Caco-2 (cell line): ENCODE measurements at places on chromosomes 6 and 20.
A peak's percentile ranks its signal among the peaks of the same experiment; 100 is the strongest.

- DNase-seq, result no peak
These were observed 31.0 kb upstream of the TGM2 start for GRCh38 chr20:38196076-38196475.

GRCh38 chr6:14464716-14465115 is 347.1 kb downstream of the CD83 start:
- DNase-seq, result no peak

GRCh38 chr6:167495506-167496401 is 170.9 kb downstream of the TTLL2 start:
- DNase-seq, result no peak

- DNase-seq, result no peak
These were observed 15.3 kb downstream of the TJAP1 start for GRCh38 chr6:43492673-43493072.

DNA sequence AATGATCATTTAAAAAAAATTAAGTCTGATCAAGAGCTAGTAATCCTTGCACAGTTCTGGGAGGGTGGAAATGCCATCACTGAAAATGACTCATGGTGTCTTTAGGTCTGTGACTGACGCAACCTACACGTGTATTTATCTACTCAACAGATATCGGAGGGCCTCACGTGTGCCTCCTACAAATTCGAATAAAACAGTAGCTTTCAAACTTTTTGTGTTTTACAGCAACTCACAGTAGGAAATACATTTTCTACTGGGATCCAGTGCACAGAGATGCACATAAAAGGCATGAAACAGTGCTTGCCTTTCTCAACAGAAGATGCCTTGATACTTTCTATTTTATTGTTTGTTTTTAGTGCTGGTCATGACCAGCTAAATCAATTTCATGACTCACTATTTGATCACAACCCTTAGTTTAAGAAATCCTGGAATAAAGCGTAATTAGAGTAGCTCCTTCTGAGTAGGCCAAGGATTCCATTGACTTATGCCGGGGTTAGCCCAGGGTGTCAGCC is 210.0 kb upstream of the SNX9 start:
- no peak for DNase-seq

- no peak for DNase-seq
These were observed 150.9 kb upstream of the STMND1 start for GRCh38 chr6:16950825-16951495.

GRCh38 chr6:74320074-74320473 is 624.1 kb downstream of the CD109 start:
- DNase-seq, result no peak

DNA sequence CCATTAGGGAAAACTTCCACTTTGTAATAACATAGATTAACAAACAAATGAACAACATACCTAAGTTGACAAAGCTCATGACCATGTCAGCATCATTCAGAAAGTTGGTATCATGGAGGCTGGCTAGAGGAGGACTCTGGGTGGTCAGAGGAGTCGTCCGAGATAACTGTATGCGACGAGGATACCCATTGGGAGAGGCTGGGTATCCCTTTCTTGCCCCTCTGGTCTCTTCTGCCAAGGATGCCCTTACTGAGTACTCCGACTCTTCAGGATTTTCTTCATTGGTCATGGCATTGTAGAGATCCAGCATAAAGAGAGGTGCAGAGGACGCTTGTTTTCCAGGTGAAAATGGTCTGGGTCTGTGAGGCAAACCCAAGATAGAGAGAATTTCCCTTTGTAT is 1.1 kb downstream of the BMP5 start:
- DNase-seq, result no peak

DNA sequence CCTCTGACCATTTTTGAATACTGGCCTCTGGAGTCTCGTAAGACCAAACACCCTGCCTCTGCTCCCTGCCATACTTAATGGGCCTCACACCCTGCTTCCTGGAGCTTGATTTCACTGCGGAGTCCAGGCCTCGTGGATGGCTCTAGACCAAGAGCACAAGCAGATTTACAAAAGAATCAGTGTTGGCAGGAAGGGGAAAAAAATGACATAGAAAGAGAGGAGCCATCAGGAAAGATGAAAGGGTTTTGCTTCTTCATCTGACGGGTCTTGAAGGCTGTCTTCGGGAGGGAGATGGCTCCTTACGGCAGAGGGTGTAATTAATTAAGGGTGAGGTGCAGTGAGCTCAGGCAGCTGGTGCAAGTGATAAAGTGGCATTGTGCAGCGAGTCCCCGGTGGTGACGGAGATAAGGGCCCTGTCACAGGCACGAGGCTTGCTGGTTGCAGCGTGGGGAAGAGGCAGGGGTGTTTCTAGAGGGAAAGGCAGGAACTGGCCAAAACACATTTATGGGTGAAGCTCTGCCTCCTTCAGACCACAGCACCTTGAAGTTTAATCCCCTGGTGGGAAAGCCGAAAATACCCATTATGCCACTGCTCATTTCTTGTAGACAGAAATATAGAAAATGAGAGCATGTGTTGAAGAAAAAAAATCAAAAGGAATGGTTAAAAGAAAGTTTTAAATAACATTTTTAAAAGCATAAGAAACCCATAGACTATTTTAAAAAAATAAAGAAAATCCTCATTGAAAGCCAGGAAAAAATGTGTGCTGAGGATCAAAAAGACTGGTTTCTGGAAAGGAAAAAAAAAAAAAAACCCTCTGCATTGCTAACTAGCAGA is 128.6 kb upstream of the LRFN2 start:
- no peak for DNase-seq

GRCh38 chr20:50580016-50580747 is 70.0 kb downstream of the PTPN1 start:
- DNase-seq, result peak; percentile 91

- peak; percentile 35 for DNase-seq
These were observed 43.7 kb upstream of the MAP7 start for GRCh38 chr6:136593748-136594490.

- no peak for DNase-seq
These were observed 67.8 kb upstream of the NHSL1 start for GRCh38 chr6:138567052-138567451.

DNA sequence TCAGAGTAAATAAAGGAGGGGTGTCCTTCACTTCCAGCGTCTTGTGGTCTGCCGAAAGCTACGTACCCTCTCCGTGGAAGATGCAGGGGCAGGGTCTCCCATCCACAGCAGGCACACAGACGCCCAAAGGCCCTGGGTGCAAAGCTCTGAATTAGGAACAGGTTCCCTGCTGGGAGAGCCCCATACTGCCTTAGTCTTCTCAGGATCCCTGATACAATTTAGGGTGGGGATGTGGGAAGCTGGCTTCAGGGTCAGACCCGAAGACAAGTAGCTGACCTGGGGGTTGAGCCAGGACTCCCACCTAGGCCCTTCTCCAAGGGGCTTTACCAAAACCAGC is 74.1 kb downstream of the TTLL2 start:
- no peak for DNase-seq

DNA sequence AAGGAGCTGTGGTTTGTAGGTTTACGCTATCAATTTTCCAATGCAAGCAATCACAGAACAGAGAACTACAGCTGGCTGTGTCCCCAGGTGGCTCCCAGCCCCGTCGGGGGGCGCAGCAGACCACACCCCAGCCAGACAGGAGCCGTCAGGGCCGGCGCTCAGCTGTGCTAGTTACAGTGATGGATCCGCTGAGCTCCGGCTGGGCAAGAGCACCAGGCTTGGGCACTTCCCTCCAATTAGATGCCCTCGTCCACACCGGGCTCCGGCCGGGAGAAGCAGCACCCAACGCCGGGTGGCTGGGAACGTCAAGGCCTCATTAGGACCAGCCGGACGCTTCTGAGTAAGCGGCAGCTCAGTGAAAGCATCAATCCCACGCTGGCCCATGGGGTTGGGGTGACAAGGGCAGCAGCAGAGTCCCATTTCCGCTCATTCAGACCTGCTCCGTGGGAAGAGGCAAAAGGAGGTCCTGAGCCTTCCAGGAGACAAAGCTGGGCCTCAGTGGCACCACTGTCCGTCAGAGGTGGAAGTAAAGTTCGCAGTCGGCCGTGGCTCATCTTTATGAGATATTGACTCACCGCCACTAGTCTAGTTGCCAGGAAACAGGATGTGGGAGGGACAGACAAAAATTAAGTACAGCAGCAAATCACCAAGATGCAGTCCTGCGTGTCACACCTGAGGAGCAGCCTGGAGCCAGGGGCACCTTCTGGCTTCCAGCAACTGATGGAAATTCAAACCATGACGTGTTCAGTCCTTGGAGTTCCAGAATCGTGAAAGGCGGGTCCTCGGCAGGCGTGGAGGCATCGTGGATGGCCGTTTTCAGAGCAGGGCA is 164.1 kb downstream of the TAF4 start:
- DNase-seq, result no peak

- DNase-seq, result no peak
These were observed 267.2 kb upstream of the RNF24 start for GRCh38 chr20:4282550-4282949.

- no peak for DNase-seq
These were observed 29.1 kb downstream of the TXLNB start for GRCh38 chr6:139262519-139263300.
